ENCODE measurements at places on chromosomes 5 and 9. TPM values are rescaled to one million over a fixed set of nuclear protein-coding genes. Genes with fewer than 3 reads are reported as not detected.

SOX30 gene
- not detected for total RNA-seq

GRCh38 chr9:92406477-92406876 lies 2.1 kb upstream of the OGN start:
- no peak for DNase-seq

GRCh38 chr5:15786326-15786725 lies 286.3 kb downstream of the FBXL7 start:
- no peak for DNase-seq

DNA sequence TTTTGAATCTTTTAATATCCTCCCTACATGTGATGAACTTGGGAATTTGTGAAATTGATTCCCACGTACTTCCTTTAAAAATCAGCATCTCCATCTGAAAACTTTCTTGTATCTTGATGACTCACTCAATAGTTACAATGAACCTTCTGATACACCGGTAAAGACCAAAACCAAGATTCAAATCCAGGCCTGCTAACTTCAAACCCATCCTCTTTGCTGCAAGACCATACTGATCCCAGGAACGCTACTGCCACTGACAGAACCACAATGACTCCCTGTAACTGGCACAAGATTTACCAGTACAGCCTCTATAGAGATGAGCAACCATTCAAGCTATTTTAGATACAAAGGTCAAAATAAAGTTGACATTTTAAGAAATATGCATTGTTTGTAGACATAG lies 332.9 kb downstream of the DNAH5 start:
- DNase-seq = no peak

- no peak for DNase-seq
Observed at GRCh38 chr5:148875205-148875875, 48.9 kb downstream of the ADRB2 start.

- DNase-seq = no peak
Observed at GRCh38 chr9:94817291-94818177, 91.0 kb downstream of the AOPEP start.
